Naive B cell (primary cell): ENCODE measurements at places on chromosomes 12 and 14. TPM values are rescaled to one million over a fixed set of nuclear protein-coding genes. Genes with fewer than 3 reads are reported as not detected.

DNA sequence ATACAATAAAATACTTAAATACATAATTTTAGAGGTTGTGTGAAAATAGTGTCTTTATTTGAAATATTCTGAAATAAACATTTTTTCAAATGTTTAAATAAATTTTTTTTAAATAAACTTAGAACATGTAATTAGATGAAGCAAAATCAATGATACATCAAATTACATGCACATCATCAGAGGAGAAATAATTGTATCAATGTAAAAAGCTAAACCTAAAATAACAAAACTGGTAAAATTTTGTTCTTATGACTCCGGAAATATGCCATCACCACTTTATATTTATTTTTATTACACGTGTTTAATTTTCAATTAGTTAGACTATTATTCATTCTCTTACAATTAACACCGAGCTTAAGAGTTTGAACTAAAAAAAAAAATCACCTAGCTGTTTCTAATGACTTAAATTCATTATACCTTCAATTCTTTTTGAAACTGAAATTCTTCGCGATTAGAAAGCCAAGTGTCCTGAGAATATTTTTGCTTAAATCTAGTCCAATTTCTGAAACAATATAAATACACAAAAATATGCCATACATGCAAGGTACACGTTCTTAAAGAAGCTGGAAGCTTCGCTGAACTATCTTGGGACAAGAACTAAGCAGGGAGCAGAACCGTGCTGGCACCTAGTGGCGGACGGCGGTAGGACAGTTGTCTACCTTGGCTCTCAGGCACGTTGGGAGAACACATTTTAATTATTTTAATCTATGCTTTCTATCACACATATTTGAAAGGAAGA, 230.5 kb downstream of the SLC25A21 start:
- no peaks in the 10 kb centered on the region for H3K36me3 ChIP-seq
- peaks cover 2% of the 10 kb centered on the region for H3K27me3 ChIP-seq

GRCh38 chr12:197911-198695, 15.9 kb downstream of the SLC6A12 start:
- no peak overlapping the region for H3K27ac ChIP-seq
- no peak overlapping the region for H3K4me3 ChIP-seq
- no peak for DNase-seq
- no peaks in the 10 kb centered on the region for H3K36me3 ChIP-seq

GRCh38 chr12:65740873-65741600, 83.2 kb upstream of the HMGA2 start:
- no peak overlapping the region for H3K27ac ChIP-seq
- peaks cover 8% of the 10 kb centered on the region for H3K4me1 ChIP-seq
- H3K36me3 ChIP-seq: no peaks in the 10 kb centered on the region
- DNase-seq: peak; percentile 49
- H3K4me3 ChIP-seq: peak overlapping the region; percentile 92
- H3K27me3 ChIP-seq: peaks cover 39% of the 10 kb centered on the region

DNA sequence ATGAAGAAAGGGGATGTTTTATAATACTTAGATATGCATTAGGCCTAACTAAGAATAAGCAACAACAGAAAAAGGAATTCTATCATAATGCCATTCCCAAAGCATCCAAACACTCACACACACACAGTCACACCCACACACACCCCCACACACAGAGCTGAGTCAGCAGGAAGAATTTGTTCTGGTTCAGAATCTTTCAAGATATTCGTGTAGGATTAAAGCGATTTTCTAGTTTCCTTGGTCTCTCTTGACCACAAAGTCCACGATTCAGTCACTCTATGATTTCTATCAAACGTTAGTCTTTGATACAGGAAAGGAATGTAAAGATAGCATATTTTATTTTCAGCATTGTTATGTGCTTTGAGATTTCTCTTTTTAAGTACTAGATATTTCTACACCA, 382.6 kb upstream of the DCN start:
- no peak for DNase-seq
- H3K4me3 ChIP-seq: no peak overlapping the region
- H3K27me3 ChIP-seq: no peaks in the 10 kb centered on the region
- H3K36me3 ChIP-seq: no peaks in the 10 kb centered on the region

DNA sequence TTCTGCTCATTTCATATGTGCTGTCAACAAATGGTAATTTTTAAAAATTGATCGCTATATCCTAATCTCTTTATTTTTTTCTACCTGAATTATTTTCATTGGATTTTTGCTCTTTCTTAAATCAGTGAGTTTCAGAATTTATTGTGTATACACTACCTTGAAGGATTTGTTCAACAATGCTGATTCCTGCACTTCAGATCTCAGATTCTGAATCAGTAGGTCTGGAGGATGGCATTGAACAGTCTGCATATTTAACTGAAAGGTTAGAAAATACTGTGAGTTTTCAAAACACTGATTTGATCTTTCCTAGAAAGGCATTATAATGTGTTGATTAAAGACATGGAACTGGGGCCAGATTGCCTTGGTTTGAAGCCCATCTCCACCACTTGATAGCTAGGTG, 1.6 kb downstream of the G2E3 start:
- peak overlapping the region; percentile 73 for H3K4me3 ChIP-seq
- no peak for DNase-seq
- no peak overlapping the region for H3K27ac ChIP-seq
- H3K27me3 ChIP-seq: peaks cover 5% of the 10 kb centered on the region
- H3K36me3 ChIP-seq: peaks cover 5% of the 10 kb centered on the region
- peaks cover 33% of the 10 kb centered on the region for H3K4me1 ChIP-seq

DNA sequence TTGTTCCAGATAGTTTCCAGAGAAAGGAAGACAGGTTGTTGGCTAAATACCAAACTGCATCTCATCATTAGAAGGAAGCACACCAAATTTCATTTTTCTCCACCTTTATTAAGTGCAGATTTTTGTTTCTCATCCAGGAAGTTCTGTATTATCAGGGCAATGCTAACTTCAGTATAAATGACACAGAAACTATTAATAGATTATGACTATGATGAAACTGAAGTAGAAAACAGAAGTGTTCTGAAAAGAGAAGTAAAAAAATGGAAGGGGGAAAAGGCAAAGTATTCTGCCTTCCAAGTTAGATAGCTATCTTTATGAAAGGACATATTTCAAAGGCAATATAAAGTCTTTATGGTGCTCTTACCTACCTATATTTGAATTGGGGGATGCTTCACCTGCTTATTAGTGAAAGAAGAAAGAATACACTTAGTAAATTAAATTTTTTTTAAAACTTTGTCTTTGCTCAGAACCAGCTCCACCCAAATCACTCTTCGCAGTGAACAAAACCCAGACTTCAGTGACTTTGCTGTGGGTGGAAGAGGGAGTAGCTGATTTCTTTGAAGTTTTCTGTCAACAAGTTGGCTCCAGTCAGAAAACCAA, 223.9 kb downstream of the PTPRO start:
- DNase-seq: peak; percentile 69
- peaks cover 10% of the 10 kb centered on the region for H3K36me3 ChIP-seq
- H3K27ac ChIP-seq: peak overlapping the region; percentile 98
- peaks cover 61% of the 10 kb centered on the region for H3K4me1 ChIP-seq
- H3K4me3 ChIP-seq: peak overlapping the region; percentile 90
- no peaks in the 10 kb centered on the region for H3K27me3 ChIP-seq

DNA sequence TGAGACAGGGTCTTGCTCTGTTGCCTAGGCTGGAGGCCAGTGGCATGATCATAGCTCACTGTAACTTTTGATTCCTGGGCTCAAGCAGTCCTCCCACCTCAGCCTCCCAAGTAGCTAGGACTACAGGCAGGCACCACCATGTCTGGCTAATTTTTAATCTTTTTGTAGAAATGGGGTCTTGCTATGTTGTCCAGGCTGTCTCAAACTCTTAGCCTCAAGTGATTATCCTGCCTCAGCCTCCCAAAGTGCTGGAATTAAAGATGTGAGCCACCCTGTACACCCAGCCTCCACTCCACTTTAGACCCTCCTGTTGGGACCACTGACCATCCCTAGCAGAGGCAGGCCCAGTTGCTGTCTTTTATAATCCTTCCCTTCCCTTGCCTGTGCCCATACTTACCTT, 63.3 kb upstream of the OSBPL8 start:
- DNase-seq: no peak
- no peaks in the 10 kb centered on the region for H3K36me3 ChIP-seq
- H3K27ac ChIP-seq: no peak overlapping the region
- no peak overlapping the region for H3K4me3 ChIP-seq

DNA sequence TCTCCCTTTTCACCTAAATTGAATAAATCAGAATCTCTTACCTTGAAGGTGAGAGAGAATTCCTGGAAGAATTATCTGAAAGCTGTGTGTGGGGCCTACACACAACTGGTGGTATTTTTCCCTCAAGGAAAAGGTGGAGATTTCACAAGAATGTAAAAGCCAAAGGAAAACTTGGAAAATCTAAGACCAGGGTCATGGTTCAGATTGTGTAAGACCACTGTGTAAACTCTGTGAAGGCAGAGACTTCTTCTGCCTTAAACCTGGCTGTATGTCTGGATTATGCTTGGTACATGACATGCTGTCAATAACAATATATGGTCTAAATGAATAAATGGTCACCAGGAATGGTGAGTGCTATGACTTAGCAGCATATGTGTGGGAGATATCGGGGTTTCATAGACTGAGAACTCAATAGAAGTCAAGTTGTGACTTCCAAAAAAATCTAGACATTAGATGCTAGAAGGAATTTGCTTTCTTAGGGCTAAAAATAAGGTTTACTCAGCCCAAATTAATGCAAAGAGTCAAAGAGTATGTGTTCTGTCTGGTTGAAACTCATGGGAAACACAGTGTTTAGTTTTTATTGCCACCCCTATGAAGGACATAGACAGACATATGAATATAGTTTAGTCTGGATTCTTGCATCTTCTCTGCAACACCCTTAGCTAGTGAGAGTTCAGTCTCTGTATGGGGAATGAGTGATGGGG, 163.7 kb downstream of the SNAPC1 start:
- peaks cover 4% of the 10 kb centered on the region for H3K4me1 ChIP-seq
- H3K27ac ChIP-seq: peak overlapping the region; percentile 52
- H3K36me3 ChIP-seq: no peaks in the 10 kb centered on the region

DNA sequence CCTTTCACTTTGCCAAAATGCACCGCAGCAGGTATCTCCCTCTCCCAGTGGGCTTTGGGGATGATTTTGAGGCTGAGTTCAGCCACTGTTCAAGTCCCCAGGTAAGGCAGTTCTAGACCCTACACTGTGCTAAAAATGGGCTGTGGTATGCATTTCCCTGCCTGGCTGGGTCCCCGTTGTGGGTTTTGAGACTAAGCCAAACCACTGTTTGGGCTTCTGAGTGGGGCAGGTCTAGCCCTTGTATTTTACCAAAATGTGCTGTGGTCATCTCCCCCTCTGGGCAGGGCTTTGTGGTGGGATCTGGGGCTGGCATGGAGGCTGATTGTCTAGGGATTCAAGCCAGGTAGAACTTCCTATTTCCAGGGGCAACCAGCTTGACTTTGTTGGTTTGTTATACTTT, 13.6 kb upstream of the OR4Q3 start:
- no peak overlapping the region for H3K27ac ChIP-seq
- H3K27me3 ChIP-seq: no peaks in the 10 kb centered on the region
- H3K4me3 ChIP-seq: no peak overlapping the region
- no peaks in the 10 kb centered on the region for H3K4me1 ChIP-seq

The SOAT2 gene
- polyA plus RNA-seq: not detected

DNA sequence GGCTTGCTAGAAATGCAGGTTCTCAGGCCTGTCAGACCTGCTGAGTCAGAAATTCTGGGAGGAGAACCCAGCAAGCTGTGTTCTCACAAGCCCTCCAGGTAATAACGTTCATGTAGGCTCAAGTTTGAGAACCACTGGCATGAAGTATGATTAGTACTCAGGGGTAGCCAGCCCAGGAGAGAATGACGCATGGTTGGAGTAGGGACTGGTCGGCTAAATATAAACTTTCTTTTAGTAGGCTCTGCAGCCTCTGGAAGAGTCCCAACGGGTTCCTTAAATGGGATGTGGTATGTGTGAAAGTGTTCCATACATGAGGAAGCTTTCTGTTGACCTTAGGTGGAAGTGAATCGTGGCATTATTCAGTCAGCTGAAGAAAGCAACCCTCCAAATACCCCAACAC, 209.3 kb downstream of the SLC41A2 start:
- H3K27me3 ChIP-seq: no peaks in the 10 kb centered on the region
- H3K36me3 ChIP-seq: no peaks in the 10 kb centered on the region
- DNase-seq: no peak
- peaks cover 50% of the 10 kb centered on the region for H3K4me1 ChIP-seq
- H3K27ac ChIP-seq: peak overlapping the region; percentile 59

DNA sequence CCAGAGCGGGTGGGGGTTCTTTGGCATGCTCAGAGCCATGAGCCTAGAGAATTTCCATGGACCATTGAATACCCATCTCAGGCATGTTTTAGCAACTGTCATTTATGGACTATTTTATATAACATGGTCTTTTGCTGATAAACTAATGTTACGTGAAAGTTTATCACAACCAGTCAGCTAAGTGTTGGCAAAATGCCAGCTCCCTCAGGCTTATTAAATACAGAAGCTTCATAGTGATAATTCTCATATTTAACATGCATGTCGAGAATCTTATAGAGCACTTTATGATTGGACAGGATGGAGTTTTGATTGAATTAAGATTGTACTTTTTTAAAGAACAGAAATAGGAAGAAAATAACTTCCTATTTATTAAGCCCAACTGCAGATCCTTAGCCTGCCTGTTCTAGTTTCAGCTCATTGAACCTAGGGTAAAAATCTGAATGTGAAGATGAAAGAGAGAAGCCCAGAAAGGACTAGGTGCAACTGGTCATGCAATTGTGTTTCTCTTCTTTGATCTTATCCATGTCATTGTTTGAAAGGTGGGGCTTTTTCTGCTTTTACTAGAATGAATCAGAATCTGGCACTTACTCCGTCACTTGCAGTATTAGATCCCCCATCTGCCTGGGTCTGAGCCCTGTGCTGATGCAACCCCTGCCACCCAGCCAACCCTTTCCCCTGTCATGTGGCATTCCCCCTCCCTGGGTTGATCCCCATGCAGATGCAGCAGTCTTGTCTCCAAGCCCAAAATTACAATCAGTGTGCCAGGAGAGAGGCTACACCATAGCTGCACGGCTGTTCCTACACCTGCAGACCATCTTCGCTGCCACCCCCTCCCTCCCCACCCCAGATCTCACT, 134.6 kb upstream of the EVL start:
- DNase-seq: no peak
- H3K4me3 ChIP-seq: no peak overlapping the region
- no peaks in the 10 kb centered on the region for H3K4me1 ChIP-seq
- peaks cover 37% of the 10 kb centered on the region for H3K27me3 ChIP-seq
